Natural killer cell (primary cell): ENCODE measurements at places on chromosomes 6 and 20. TPM values are rescaled to one million over a fixed set of nuclear protein-coding genes. Genes with fewer than 3 reads are reported as not detected.

RRAGD gene
- total RNA-seq: 4.4 TPM

- no peak for DNase-seq
Observed at GRCh38 chr6:166556863-166557322, 29.6 kb downstream of the RAMACL start.

DNA sequence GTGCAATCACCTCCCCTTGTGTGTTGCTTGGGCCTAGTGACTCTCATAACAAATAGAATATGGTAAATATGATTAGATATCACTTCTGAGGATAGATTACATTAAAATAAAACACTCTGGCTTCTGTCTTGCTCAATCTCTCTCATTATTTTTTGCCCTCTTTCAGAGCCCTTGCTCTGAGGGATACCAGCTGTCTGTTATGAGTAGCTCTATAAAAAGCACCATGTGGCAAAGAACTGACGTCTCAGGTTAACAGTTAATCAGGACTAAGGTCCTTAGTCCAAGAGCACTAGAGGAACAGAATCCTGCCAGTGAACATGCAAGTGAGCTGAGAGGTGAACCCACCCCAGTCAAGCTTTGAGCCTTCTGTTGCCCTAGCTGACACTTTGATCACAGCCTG lies 402.2 kb upstream of the HTR1E start:
- no peak for DNase-seq

DNA sequence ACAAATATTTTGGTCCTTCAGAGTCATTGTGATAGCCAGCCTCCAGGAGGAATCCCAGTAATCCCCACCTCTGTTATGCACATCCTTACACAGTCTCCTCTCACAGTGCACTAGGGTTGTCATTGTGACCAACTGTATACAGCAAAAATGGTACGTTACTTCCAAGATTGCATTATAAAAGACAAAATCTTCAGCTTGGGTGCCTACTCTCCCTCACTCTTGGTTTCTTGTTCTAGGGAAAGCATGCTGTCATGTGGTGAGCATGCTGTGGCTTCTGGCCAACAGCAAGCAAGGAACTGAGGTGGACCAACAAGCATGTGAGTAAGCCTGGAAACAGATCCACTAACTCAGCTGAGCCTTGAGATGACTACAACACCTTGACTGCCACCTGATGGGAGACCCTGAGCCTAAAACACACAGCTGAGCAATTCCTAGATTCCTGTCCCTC lies 130.1 kb upstream of the DST start:
- no peak for DNase-seq

DNA sequence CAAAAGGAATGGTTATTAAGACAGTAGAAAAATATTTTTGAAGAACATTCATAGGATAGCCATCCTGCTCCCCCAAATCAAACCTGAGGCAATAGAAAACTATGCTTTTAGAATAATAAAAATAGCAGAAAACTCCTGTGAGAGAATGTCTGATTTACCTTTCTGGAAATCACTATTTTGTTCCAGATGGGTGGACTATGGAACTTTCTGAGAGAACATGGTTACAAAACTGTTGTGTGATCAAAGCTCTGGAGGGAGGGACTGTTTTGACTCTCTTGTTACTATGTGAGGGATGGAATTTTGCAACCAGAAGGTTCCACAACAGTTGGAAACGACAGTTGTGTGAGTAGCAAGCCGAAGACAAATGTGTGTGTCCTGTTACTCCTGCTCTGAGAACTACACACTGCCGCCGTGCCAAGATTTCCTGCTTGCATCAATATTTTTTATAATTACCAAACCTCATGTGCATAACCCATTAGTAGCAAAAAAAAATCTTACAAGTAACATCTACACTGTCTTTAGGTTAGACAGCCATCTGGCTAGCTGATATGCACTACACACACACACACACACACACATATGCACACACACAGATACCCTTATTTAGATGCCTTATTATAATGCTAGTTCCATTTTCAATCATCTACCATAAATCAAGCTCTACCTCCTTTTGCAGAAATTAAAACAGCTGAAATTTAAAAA lies 11.0 kb upstream of the HIVEP1 start:
- no peak for DNase-seq
